ENCODE measurements at places on chromosomes 6 and 20.

GRCh38 chr6:40791004-40791403, 203.8 kb upstream of the LRFN2 start:
- no peak for DNase-seq

- no peak for DNase-seq
These were observed 97.6 kb downstream of the ELOVL5 start for GRCh38 chr6:53251033-53251672.

GRCh38 chr6:71347119-71347518, 58.5 kb downstream of the OGFRL1 start:
- DNase-seq = no peak

DNA sequence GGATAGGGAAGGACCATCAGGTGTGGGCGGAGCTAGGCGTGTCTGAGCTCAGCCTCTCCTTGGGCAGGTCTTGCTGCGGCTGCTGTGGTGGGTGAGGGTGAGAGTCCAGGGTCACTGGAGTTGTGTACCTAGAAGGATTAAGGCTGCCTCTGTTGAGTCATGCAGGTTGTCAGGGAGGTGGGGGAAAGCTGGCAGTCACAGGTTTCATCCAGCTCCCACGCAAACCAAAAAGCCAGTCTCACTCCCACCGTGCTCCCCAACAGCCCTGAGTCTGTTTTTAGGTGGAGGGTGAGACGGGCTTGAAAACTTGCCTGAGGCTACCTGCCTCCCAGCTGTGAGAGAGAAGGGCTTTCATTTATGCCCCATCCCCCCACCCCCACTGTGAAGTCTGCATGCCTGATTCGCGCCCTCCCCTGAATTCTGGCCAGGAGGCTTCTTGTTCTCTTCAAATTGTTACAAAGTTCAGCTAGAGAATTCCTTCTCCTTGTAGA, 161.5 kb downstream of the MYLK4 start:
- DNase-seq = no peak
